Fibroblast of upper back skin (primary cell): ENCODE measurements at places on chromosomes 6 and 20.

DNA sequence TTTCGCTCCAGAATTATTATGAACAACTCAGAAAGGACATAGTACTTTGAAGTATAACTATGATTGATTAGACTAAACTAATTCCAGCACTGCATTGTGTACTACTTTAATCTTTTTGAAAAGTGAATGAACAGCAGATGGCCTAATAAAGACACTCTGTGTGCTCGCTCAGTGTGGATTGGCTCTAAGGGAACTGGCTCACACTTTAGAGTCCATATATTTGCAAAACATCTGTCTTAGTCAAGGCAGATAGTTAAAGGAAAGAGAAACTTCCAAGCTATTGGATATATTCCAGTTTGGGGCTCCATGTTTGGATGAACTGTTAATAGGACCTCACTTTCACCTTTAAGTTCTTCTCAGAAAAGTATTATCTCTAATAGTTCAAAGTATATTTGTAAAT, 218.9 kb downstream of the EYA4 start:
- peak; percentile 1 for DNase-seq

DNA sequence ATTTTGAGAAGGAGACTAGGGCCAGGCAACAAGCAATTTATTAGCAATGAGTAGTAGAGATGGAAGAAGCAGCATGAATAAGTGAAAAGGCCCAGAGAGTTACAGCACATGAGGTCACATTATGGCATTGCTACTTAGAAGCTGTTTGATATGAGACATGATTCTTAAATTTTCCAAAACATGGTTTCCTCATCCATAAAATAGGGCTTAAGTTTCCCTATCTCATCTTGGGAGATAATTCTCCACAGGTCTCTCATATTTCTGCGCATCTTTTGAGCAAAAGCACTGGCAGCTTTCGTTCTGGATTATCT, 656.1 kb downstream of the EPHA7 start:
- DNase-seq = no peak

DNA sequence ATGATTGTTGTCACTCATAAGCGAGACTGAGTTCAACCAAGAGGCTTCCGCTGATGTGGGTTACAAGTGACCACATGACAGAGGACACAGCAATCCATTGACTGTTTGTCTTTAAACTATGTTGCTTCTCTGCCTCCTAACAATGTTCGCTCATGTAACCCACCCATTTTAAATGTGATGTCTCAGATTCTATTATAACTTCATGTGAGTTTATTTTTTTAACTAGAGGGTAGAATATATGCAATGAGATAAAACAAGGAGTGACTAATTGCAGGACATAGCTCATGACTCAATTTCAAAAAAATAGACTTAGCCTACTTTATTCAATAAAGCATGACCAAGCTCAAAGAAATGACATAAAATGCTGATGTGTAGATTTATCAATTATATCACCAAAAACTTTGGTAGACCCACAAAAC, 119.2 kb upstream of the SASH1 start:
- DNase-seq = peak; percentile 51

DNA sequence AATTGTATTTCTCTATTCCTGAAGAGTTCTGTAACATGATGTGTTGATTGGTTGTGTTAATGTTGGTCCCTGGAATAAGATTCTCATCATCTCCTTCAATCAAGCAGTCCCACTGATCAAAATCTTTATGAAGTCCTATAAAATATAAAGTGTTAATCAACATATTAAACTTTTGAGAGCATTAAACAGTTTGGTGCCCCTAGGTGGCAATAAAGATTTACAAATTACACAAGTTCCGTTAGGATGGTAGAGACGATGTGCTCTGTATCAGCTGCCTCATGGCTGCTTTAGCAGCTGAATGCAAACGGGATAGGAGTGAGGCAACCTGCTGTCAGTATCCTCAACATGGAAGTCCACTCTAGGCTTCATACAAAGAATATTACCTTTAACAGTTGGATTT, 16.9 kb downstream of the TDRD6 start:
- peak; percentile 1 for DNase-seq
